ENCODE measurements at places on chromosomes 11 and 22.

- DNase-seq: no peak
Observed at GRCh38 chr11:123302751-123303195, 107.7 kb upstream of the CLMP start.

DNA sequence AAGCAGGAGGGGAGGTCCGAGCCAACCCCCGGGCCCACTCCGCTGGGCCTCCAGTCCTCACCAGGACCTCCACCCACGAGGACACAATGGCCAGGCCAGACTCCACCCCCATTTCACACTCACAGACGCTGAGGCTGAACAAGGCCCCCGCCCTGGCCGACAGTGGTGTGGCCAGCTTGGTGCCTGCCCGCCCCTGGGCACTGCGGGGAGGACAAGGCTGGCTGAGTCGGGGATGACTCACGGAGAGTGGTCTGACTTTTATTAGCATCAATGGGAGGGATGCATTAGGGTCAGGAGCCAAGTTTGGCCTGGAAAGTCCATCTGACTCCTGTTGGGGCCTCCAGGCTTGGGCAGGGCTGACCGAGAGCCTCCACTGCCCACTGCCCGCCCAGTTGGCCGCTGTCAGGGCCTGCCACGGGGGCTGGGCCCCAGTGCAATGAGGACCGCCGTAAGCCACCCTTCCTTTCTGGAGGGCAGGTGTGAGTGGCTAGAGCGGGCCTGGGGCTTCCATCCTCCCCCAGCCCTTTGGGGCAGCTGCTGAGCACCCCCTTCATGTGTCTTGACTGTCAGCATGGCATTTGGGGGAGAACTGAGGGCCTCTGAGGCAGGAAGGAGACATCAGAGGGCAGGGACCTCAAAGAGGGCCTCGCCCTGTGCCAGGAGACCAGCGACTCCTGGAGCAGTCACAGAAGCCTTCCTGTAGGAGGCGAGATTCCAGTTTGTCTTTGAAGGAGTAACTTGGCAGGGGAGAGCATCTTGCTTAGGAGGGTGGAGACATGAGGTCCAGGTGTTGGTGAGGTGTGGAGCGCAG lies 10.6 kb downstream of the TSPAN32 start:
- no peak for DNase-seq

GRCh38 chr11:134939905-134940304 lies 527.9 kb upstream of the B3GAT1 start:
- no peak for DNase-seq

- no peak for DNase-seq
Observed at GRCh38 chr11:79242616-79243015, 198.2 kb downstream of the TENM4 start.

- no peak for DNase-seq
Observed at GRCh38 chr22:20904008-20904979, 12.9 kb upstream of the CRKL start.

Data from NCI-H1436 (cell line).